H1 (cell line): ENCODE measurements at places on chromosomes 6 and 20.

DNA sequence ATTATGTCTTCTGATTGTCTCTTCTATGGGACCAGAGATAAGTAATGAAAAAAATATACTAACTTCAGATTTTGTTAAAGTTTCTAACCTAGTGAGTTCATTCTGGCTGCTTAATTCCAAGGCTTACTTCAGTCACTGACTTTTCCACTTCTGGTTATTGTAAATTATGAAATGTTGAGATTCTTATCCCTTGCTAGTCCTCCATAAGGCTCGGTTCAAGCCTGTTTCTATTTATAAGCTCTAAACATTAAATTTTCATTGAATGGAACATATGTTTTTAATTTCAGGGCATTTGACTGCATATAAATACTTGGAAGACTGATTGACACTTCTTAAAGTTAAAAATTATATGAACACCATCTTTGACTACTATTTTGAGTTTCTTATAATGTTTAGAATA lies 23.6 kb upstream of the NKAIN2 start:
- DNase-seq, result no peak

DNA sequence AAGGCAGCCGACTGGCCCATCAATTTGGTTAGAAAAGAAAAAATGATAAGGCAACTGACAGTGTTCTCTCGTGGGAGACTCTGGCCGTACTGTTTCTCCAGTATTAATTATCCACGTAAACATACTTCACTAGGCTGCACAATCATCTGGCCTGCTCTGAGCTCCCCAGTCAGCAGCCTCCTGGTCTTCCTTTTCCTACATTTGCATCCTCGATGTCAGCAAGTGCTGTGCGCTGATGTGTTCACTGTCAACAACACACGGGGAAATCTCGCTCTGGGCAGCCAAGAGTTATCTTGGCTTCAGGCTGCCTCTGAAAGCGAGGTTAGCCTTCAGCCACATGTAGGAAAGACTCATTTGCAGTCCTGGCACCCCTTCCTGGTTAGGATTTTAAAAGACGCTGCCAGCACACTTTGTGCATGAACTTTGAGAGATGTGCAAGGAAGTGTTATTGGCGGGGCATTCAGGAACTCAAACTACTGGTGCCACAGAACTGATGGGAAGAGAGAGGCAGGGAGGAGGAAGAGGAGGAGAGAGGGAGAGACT lies 460.5 kb upstream of the ARID1B start:
- DNase-seq, result no peak

GRCh38 chr6:75512591-75512990 lies 19.0 kb upstream of the FILIP1 start:
- no peak for DNase-seq

GRCh38 chr6:146065690-146066089 lies 36.8 kb downstream of the GRM1 start:
- no peak for DNase-seq

DNA sequence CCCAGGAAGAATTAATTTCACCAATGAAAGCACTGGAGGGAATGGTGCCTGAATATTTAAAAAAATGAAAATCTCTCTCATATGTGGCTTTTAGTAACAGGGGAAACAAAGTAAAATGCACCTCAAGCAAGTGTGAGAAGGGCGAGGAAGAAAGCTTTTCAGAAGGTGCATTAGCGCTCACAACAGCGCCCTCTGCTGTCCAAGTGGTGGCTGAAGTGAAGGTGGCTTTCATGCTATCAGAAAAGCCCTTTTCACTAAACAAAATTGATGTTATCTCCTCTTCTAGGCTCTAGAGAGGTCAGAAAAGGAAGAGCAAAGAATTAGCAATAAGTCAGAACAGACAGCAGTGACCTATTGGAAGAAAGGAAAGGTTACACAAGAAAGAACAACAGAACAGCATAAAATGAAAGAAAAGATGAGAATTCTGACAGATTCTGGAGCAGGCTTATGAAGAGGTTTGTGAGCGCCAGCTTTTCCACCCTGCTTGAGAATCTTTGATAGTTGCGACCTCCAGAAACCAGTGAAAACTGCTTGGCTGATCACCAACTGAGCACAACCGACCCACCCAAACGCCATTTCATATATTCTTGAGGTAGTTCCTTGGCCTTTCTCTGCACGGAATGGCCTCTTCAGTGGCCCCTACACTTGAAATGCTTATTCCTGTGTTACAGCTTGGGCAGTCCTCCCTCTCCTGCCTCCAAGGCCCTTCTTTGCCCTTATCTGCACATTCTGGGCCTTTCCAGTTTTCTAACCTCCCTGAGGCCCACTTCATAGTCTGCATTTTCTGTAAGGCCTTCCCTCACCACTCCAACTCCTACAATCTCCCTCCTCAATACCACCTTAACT lies 45.3 kb downstream of the SMLR1 start:
- DNase-seq, result no peak

DNA sequence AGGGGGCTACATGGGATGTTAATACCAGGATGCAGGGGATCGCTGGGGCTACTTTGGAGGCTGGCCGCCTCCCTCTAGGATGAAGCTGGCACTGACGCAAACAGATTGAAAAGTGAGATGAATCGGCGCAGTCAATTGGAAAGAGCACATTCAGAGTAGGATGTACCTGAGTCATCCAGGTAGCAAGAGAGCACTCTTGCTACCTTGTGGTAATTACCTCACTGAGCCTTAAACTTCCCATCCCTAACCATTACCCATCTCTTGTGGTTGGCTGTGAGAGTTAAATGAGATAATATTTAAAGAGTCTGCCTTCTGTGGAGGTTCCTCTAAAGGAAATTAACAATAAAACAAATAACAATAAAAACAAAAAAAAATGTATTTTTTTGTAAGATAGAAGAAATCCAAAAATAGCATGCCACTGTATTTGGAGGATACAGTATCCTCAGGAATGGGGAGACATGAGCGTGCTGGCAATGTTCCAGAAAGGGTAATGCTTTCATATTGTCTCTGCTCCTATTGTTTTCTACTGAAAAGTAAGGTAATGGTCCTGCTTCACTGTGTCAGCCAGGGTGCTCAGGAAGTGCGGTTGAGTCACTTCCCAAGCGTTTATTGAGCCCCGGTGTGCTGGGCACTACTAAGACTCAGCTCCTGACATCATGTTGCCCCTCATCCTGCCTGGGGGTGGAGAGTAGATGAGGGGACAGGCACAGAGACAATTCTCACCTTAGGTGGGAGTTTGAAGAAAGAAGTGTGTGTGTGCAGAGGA lies 301.1 kb downstream of the EYA4 start:
- DNase-seq, result no peak

DNA sequence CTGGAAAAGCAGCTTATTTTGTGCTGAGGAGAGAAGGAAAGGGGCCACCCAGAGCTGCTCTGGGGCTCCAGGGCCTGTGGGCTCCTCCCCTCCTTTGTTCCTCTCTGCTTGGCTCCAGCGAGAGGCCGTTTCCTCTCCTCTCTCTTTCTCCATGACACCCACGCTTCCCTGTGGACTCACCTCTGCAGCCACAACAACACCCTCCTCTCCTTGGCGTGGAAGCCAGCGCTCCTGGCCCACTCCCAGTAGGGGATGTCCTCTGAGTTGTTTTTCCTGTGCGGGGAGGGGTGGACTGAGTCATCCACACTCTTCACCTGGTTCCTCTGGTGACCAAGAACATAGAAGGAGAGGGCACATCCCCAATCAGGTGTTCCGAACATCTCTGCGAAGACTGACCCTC lies 4.9 kb upstream of the CDSN start:
- no peak for DNase-seq

DNA sequence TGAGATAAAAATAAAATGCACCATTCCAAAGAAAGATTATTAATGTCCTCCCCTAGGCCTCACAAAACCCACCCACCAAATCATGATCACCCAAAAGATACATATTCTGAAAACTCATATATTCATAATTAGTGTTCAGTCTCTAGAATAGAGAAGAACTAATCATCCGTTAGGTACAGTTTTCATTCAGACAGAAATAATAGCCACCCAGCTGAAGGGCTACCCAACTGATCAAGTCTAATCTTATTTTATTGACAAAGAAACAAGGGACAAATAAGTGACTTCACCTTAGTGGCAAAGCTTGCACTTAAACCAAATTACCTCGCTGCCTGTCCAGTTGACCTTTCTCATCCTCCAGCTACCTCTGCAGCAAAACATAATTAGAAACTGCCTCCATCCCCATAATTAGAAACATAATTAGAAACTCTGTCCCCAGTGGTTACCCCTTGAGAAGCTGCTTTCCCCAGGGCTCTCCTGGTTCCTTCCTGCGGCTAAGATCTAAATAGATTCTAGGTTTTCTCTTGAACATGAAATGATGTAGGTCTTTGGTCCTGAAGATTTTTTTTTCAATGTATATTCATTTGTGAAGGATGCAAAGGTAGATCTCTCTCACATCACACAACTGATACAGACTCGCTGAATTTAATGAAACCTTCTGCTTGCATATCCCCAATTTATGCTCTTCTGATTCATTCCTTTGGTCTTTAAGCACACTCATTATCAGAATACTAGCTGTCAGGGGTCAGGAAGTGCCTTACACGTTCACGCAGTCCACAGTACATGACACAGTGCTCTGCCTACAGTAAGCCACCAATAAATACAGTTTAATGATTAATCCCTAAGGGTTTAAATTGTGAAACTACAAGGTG lies 46.3 kb downstream of the HBS1L start:
- DNase-seq, result no peak

GRCh38 chr6:156543431-156543830 lies 233.7 kb upstream of the ARID1B start:
- peak; percentile 23 for DNase-seq

DNA sequence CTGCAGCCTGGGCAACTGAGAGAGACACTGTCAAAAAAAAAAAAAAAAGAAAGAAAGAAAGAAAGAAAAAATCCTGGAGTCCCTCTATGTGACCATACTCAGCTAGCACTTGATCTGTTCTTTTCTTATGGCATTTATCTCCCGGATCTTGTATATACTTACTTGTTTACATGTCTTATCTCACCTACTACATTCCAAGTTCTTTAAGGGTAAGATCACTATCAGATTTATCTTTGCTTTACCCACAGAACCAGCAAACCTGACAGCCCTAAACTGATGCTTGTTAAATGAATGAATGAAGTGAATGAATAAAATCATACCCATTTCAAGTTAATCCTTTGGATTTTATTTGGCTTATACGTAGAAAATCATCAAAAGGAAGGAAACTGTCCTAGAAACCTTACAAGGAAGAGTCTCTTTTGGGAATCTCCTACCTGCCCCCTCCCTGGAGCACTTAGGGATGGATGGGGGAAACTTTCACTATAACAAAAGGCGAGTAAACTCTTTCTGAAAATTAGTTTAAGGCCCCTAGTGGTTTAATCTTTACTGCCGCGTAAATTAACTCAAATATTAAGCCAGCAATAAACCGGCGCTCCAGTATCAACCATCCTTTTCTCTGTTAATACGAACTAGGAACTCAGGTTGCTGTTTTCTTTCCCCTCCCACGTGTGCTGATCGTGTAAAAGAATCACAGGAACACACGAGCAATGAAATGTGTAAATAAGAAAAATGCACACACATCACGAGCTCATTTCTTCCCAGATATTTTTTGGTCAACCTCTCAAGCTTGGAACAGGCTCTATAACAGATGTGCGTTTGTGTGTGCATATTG lies 1.3 kb upstream of the UTRN start:
- no peak for DNase-seq

DNA sequence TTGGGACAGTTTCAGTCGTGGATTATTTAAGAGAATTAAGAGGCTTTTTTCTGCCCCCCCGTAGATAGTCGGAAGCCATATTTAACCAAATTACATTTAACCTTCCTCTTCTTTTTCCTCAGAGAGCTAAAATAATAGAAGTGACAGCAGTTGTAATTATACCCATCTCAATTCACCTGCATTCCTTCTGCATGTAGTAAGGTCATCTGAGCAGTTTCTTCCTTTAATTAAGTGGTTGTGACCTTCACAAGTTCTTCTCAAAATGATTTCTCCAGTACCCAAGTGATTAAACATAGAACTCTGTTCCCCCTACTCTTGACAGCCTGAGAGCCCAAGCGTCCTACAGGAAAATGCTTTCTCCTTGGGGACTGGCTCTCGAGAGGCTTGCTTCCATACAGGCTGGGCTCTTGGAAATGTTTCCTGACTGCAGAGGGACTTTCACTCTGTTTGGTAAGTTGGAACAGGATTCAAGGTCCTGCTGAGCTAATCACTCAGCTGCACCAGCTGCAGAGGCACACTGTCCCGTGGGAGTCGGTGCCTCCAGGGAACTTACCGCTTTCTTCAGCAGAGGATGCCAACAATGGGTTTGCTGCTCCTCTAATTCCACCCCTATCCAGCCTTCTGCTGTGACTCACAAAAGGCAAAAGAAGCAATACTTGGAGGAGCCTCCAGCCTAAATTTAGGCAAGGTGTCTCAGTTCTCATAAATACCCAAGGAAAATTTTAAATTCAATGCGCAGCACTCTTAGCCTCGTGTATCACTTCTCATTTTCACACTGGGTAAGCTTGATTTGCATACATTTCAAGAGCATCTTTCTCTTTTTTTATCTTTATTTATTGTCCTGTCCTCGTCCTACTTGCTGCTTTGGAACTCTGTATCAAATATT lies 414.9 kb downstream of the KIF16B start:
- no peak for DNase-seq

- DNase-seq, result no peak
These were observed 36.6 kb upstream of the MLIP start for GRCh38 chr6:54074578-54075195.

DNA sequence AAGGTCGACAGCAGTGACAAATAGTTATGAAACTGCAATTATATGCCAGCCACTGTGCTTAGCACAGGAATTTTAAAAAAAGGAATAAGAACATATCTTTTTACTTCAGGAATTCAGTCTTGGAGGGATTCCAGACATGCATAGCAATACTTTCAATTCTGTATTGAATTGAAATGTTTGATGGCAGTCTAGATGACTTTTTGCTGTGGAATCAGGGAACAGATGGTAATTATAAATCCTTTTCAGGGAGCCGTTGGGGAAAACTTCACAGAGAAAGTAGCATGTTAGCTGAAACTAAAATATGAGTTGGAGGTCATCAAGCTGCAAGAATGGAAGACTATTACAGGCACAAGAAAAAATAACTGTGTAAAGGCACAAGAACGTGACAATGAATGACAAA lies 74.8 kb downstream of the IMPG1 start:
- no peak for DNase-seq

GRCh38 chr6:40832691-40833090 lies 206.3 kb downstream of the UNC5CL start:
- no peak for DNase-seq

GRCh38 chr6:163533443-163533842 lies 118.9 kb downstream of the QKI start:
- no peak for DNase-seq

GRCh38 chr6:120779441-120779840 lies 554.8 kb downstream of the TBC1D32 start:
- no peak for DNase-seq

- peak; percentile 73 for DNase-seq
These were observed 10.1 kb upstream of the NQO2 start for GRCh38 chr6:2989332-2990247.

DNA sequence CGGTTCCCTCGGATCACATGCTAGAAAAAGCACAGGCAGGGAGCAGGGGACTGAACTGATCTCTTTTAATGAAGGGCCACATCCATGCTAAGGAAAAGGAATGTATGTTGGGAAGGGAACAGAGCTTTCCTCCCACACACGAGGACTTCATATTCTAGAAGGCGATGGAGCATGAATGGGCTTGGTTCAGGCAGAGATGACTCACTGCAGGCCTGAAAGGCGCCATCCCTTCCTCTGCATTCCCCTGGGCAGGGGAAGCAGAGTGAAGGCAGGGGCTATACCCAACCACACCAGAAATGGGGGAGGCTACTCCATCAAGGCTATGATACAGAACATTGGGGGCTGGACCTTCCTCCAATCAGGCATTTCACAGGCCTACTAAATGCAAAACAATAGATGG lies 30.6 kb downstream of the ELMO2 start:
- DNase-seq, result no peak
